ENCODE measurements at places on chromosomes 2 and 18.
A peak's percentile ranks its signal among the peaks of the same experiment; 100 is the strongest.

DNA sequence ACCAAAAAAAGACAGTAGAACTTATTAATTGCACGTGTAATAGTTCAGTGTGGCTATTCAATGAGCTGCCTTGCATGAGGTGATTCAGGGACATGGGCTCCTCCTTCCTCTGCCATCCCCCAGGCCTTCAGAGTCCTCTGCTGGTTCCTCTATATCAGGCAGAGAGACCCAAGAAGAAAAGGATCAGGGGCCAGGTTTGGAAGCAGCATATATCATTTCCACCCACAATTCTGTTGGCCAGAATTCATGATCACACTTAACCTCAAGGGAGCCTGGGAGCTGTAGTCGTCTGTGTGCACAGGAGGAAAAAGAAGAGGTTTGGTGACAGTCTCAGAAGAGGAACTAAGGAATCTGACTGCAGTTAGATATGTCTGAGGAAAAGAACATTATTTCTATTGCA, 114.0 kb upstream of the GLS start:
- no peak for DNase-seq

GRCh38 chr2:164620873-164621763, at the start of gene GRB14:
GRB14 (minus strand) TSS chr2:164621482; CDS start chr2:164621309, 173 bp downstream.
- no peak for DNase-seq

- DNase-seq: no peak
Measured at GRCh38 chr2:2575870-2576386, 244.9 kb upstream of the MYT1L start.

DNA sequence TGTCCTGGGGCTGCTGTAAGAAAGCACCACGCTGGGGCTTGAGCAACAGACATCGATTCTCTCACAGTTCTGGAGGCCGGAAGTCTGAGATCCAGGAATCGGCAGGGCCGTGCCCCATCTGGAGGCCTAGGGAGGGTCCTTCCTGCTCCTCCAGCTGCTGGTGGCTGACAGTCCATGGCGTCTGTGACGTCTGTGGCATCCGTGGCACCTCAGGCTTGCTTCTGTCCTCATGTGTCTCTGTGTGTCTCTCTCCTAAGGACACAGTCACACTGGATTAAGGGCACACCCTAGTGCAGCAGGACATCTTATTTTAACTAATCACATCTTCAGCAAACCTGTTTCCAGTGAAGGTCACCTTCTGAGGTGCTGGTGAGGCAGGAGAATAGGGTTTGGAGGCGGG, 32.6 kb upstream of the KCNF1 start:
- DNase-seq: no peak

- DNase-seq: no peak
Measured at GRCh38 chr2:168469281-168469988, 13.4 kb downstream of the CERS6 start.

GRCh38 chr18:54734059-54734458, 94.2 kb upstream of the RAB27B start:
- no peak for DNase-seq

- no peak for DNase-seq
Measured at GRCh38 chr2:178265851-178266250, 71.5 kb downstream of the OSBPL6 start.

GRCh38 chr2:16201848-16202247, 261.5 kb downstream of the MYCN start:
- no peak for DNase-seq

- DNase-seq: no peak
Measured at GRCh38 chr18:67402543-67402942, 114.0 kb downstream of the DSEL start.

DNA sequence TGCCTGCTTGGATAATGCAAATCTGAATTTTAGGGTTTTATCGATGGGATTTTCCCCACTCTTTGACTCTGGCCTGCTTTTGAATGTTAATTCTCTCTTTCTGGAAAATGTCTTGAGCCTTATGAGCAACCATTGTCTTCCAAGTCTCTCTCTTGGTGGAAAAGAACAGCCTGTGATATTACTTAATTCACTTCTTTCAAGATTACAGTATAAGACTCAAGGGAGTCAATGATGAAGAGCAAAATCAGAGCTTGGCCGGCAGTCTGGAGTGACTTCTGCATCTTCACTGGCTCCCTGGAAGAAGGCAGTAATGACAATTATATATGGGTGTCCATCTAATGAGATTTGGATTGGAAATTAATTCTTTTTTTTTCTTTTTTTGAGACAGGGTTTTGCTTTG, 122.9 kb upstream of the ZEB2 start:
- DNase-seq: no peak

GRCh38 chr18:68391801-68392200, 323.1 kb downstream of the TMX3 start:
- no peak for DNase-seq

- DNase-seq: no peak
Measured at GRCh38 chr2:5867056-5867455, 174.9 kb downstream of the SOX11 start.

DNA sequence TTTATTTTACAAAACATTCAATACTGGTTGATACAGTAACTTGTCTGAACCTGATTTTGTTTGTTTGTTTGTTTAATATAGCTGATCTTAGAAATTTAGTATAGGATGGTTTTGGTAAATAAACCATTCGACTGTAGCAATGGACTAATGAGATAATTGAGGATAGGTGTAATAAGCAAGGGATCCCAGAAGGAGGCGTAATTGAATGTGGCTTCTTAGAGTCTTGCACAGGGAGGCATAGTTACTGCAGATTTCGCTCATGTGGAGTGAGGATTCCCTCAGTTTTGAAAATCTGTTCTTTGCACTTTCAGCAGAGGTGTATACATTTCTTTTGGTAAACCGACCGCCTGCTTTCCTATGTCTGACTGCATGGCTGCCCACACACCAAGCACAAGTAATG, 709.6 kb downstream of the SOCS6 start:
- DNase-seq: no peak

GRCh38 chr18:12388442-12388841, 11.4 kb upstream of the AFG3L2 start:
- no peak for DNase-seq

DNA sequence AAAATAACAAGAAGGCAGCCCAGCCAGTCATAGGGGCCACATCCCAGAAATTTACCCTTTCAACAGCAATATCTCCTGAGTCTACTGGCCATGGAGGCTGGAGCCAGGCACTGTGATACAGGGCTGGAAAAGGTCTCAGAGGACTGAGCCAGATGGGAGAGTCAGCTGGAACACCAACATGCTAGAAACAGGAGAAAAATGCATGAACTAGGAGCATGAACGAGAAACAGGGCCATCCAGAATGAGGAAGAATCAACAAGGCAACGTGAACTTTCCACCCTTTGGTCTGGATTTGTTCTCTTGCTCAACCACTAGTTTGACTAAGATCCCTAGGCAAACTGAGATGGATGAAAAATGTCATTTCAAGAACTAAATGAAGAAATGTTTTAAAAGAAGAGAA, 13.1 kb downstream of the PID1 start:
- DNase-seq: no peak

- no peak for DNase-seq
Measured at GRCh38 chr2:40394597-40394996, 57.3 kb downstream of the SLC8A1 start.

DNA sequence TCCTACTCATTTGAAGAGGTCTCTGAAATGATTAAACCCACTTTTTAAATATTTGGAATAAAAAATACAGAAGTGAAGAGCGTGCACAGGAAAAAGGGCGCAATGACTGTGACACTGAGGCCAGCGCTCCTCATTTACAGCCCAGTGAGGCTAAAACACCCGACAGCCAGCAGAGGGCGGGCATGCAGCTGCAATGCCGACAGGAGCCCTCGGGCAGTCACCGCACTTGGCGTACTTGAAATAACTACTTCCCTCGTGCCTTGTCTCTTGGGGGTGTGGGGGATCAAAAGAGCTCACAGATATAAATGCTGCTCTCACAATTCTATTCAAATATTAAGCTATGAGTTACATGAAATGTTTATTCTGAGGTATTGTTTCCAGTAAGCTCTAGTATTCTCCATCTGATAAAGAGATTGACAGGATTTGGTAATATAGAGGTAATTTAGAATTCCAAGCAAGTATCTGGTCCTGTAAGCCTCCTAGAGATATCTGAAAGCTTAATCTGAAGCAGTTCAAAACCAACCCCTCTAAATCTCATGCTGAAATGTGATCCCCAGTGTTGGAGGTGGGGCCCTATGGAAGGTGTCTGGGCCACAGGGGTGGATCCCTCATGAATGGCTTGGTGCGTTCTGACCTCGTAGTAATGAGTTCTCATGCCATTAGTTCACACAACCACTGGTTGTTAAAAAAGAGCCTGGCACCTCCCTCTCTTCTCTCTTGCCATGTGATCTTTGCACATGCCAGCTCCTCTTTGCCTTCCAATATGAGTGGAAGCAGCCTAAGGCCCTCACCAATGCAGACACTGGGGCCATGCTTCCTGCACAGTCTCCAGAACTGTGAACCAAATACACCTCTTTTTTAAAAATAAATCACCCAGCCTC, 93.6 kb downstream of the ZAP70 start:
- DNase-seq: peak; percentile 84

GRCh38 chr18:76230791-76231190, 264.3 kb downstream of the ZNF516 start:
- DNase-seq: no peak

DNA sequence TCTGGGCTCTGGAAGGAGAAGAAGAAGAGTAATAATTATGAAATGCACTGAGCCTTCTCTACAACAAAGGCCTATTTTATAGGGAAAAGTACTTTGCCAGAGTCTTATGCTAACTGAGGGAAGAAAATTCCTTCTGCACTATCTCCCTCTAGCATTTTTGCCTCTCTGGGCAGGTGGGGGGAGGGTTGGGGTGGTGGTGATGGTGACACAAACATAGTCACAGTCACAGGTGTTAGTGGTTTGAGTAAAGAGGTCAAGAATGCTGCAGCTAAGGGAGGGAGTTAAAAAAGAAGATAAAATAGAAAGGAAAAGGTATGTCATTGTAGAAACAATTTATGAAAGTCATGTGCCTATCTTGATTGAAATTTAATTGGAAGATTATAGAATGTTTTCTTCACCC, 140.8 kb upstream of the COL3A1 start:
- DNase-seq: no peak

GRCh38 chr2:238606311-238606710, 179.6 kb downstream of the ASB1 start:
- no peak for DNase-seq

DNA sequence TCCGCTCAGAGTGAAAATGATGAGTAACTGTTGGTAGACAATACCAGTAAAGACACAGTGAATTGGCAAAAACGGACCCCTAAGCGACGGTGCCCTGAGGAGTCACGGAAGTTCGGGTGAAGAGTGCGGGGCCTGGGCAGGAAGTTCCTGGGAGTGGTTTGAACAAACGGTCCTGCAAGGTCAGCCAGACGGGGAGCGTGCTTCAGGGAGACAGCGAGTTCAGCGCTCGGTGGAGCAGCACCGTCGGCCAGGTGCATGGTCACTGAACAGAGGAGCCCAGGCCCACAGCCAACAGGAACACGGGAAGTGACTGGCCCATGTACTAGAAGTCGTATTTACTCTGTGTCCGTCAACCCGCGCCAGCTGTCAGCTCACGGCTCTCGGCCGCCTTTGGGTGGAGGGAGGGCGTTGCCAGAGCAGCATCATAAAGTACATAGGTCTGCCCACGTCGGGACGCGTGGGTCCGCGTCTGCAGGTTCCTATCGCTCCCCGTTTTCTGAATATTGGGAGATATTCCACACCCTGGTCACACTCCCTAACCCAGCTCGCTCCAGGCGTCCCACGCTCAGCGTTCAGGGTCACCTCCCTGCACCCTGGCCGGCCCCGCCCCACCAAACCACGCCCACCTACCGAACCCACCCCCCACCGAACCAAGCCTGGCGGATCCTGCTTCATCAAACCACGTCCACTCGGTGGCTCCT, 75.6 kb upstream of the UXS1 start:
- peak; percentile 37 for DNase-seq

DNA sequence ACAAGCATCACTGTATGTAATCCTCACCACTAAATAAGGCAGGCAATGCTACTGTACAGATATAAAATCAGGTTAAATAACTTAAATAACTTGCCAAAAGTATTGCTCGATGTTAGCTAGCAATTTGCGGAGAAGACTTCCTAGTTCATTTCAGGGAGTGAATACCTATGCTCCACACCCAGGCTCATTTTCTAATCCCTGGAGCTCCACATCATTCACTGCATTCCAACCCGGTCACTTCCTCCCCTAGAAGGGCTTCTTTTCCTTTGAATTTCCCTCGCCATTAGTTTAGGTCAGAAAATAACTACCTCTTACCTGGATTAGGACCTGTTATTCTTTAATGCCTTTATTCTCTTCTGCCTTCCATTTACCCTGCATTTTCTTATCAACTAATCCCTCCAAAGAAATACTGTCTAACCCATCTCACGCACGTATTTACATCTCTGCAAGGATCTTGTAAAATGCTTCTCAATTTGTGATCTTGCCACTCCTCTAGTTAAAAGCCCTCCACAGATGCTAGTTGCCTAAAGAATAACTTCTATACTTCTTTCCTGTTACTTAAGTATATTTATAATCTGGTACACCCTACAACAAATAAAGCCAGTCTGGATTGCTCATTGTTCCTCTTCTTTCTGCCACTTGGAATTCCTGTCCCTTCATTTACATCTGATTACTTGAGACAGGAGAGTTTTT, 599.8 kb downstream of the NRXN1 start:
- DNase-seq: no peak

GRCh38 chr2:24461685-24462084, 29.4 kb upstream of the NCOA1 start:
- DNase-seq: no peak
